ENCODE measurements at places on chromosomes 13 and 19.

DNA sequence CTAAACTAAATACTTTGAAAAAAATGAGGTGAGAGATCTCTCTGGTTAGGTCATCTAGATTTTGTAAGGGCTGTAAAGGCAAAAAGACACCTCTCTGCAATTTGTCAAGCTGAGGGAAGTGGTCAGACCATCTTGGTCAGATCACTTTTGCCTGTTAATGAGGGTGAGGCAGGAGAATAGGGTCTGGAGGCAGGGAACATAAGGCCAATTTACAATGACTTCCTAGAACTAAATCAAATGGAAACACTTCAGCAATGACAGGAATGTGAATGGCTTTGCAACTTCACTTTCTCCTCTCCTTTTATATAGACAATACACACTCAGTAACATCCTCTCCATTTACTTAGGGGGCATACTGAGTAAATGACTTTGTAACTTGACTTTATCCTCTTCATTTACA lies 1653.4 kb downstream of the SLITRK5 start:
- no peak for DNase-seq

DNA sequence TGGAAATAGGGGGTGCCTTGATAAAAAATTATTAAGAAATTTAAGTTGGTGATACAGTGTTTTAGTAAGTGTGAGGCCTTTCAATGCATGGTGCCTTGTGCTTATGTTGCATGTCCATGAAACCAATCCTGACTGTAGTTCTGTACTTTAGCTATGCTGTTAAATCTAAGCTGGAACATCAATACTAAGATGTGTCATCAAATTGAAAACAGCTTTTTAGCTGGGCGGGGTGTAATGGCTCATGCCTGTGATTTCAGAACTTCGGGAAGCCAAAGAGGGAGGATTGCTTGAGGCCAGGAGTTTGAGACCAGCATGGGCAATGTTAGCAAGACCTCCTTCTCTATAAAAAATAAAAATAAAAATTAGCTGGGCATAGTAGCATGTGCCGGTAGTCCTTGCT lies 930.3 kb upstream of the PCDH9 start:
- DNase-seq = no peak

DNA sequence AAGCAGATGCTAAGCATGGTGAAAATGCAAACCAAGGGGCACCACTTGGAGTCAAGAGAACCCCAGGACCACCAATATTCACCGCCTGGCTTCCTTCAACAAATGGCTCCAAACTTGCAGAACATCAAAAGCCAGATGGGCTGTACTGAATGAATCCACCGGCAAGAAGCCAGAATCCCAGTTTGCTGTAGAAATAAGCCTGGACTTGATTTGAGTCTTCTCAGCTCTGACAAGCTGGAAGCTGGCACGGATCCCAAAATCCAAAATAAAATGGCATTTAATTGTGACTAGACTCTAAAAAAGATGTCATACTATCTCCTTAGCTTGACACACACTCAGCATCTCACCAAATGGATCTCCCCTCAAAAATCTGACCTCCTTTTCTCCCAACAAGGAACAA lies 11.9 kb downstream of the EFNB2 start:
- no peak for DNase-seq

DNA sequence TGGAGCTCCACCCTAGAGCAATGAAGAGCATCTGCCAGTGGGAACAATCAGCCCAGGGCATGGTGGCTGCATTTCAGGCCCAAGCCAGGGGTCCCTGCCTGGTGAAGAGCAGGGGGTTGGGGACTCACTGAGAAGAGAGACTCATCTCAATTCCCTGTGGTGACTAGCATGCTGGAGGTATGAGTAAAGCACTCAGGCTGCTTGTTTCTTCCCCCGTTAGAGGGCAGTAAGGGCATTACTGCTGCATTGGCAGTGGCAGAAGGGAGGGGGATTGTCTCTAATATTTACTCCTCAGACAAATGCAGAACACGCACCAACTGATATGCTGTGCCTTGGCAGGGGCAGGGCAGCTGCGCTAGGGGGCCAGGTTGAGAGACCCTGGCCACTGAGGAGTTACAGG lies 329.1 kb downstream of the SLITRK5 start:
- DNase-seq = no peak

Data from prostate gland (tissue), 2 donors.